Muscle of leg (tissue), 16 donors: ENCODE measurements at places on chromosomes 5 and 9. TPM values are rescaled to one million over a fixed set of nuclear protein-coding genes. Genes with fewer than 3 reads are reported as not detected.

- no peak for DNase-seq
Observed at GRCh38 chr5:108398964-108399363, 17.1 kb upstream of the FBXL17 start.

- DNase-seq: no peak
Observed at GRCh38 chr9:26971721-26972120, 15.5 kb downstream of the IFT74 start.

GRCh38 chr5:141846031-141846430 lies 32.2 kb downstream of the PCDH1 start:
- DNase-seq: peak; percentile 73

DNA sequence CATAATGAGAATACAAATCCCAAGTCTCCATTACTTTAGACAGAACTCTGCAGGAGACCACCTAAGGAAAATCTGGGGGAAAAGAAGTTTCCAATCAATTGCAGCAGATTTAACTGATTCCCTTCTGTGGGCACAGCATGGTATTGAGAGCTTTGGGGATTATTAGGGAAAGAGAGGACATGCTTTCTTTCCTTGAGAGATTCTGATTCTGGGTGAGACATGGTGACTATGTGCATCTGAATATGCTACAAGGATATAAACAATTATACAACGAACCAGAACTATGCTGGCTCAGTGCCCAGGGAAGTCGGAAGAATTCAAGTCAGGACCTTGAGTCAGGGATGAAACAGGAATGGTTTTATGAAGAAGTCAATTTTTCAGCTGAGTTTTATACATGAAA lies 183.7 kb downstream of the PDE4D start:
- peak; percentile 55 for DNase-seq

DNA sequence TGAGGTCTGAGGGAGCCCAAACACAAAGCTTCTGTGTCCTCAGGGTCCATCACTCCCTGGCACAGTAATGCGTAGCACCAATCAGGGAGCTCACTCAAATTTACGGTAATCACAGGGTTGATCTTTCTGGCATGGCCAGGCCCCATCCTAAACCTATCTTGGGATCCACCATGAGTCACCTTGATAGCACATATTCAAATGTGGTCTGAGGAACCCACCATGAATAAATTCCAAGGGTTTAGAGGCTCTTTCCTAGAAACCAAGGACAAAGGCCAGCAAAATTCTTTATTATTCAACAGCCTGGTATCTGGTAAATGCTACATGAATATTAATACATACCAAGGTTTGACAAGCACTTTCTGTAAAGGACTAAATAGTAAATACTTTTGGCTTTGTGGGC lies 254.5 kb downstream of the TLR4 start:
- no peak for DNase-seq

DNA sequence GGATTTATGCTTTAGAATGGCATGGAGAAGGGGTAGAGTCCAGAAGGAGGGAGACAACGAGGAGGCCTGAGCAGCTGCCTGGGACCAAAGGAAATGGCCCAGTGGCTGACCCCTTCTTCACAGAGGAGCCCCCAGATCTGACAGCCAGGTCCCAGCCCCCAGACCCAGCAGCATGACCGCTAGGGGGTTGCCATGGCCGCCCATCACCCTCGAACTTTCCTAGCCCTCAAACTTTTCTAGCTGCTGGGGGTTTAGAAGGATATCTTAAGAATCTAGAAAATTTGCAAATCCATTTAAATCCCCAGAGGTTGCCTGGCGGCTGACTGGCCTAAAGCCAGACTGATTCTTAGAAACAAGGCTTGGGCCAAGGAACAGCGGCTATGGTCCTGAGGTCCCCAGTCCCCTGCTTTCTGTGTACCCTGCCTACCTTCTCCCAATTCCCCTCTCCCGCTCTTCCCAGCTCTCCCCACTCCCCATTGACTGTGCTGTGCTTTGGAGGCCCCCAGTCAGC lies 972 bp downstream of the PDGFRB start:
- no peak for DNase-seq

DNA sequence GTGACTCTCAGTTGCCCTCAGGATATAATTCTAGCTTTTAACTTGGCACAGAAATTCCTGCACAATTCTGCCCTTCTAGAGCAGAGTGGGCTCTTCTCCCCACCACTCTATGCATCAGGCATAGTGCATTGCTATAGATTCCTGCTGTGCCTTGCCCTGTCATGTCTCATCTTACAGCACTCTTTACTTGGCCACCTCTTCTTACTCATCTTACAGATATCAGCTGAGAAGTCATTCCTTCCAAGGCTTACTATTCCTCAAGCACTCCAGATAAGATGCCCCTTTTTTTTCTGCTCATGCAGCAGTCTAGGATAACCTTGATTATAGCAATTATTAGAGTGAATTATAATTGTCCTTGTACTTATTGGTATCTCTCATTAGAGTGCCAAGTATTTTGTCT lies 5.6 kb downstream of the FAM221B start:
- no peak for DNase-seq

DNA sequence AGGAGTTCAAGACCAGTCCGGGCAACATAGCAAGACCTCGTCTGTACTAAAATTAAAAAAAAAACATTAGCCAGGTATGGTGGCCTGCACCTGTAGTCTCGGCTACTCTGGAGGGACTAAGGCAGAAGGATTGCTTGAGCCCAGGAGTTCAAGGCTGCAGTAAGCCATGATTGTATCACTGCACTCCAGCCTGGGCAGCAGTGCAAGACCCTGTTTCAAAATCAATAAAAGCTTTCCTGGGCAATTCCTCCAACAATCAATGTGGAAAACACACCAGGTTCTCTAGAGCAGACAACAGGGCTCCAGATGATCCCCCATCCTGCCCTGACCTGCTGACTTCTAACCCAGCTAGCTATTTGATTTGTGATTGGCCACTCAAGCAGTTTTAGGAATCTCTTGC lies 1.2 kb downstream of the AK8 start:
- DNase-seq: no peak

DNA sequence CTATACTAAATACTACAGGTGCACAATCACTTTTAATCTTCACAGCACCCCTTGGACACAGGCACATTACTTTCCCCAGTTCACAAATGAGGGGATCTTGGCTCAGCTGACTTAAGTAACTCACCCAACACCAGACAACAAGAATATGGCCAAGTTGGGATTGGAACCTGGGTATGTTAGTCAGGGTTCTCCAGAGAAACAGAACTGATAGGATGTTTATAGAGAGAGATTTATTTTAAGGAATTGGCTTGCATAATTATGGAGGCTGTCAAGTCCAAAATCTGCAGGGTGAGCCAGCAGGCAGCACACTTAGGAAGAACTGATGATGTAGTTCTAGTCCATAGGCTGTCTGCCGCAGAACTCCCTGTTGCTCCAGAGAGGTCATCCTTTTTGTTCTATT lies 312.9 kb downstream of the MAN2A1 start:
- no peak for DNase-seq

GRCh38 chr5:80090884-80091166 lies 55.7 kb downstream of the THBS4 start:
- no peak for DNase-seq

DNA sequence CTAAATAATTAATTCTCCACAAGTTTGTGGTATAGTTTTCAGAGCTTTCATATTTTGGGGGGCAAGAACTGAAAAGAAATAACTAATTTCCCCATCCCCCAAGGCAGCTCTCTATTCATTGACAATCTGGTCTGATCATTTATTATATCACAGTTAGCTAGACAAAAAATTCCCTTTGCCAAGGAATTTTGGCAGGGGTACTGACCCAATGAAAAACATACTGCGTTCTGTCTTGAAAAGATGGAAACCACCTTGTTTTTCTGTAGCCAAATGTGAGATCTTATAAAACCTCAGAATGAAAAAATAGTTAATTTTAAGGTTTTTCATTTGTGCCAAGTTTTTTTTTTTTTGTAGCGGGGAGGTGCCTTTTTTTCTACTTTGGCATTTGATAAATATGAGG lies 1008.9 kb downstream of the EFNA5 start:
- peak; percentile 59 for DNase-seq

DNA sequence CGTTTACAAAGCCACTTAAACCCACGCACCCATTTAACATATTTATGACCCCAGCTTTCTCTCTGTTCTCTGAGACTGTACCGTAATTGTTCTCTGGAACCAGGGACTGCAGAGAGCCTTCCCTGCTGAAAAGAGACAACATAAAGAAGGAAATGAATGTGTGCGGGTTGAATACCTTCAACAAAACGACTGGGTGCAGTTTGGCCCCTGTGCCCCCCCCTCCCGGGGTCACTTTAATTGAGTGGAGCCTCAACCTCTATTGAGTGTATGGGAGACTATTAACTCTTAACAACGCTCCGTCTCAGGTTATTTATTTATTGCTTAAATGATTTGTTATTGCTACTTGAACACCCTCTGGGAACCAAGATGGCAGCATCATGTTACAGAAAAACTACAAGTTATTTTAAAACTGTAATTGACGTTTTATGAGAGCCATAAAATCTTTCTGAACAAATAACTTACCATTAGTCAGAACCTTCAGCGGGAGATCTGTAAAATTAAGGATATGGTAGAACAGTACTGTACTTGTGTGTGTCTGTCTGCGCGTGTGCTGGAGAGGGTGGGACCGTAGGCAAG lies 70.6 kb downstream of the GAS1 start:
- DNase-seq: no peak

- DNase-seq: peak; percentile 66
Observed at GRCh38 chr5:129760636-129761325, 12.9 kb downstream of the MINAR2 start.

- peak; percentile 99 for DNase-seq
Observed at GRCh38 chr9:129483415-129484351, 137.2 kb downstream of the C9orf50 start.

DNA sequence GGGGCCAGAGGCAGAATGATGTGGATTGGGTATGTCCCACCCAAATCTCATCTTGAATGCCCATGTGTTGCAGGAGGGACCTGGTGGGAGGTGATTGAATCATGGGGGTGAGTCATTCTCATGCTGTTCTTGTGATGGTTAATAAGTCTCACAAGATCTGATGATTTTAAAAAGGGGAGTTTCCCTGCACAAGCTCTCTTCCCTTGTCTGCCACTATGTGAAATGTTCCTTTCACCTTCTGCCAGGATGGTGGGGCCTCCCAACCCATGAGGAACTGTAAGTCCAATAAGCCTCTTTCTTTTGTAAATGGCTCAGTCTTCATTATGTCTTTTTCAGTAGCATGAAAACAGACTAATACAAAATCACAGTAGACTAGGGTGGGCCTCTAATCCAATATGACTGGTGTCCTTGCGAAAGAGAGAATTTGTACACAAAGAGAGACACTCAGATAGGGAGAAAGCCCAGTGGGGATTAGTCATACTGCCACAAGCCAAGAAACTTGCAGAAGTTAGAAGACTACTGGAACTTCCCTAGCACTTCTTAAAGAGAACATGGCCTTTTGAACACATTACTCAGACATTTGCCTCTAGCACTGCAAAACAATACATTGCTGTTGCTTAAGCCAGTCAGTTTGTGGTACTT lies 68.4 kb downstream of the ANXA1 start:
- DNase-seq: no peak

The TAF11L5 gene
- not detected for total RNA-seq

The IFNB1 gene
- total RNA-seq: not detected
